Stimulated activated naive B cell treated with anti-CD40 and anti-IgM and Interleukin-4, amounts not matched to agents 10 μg/mL and 1 μg/mL and 100 μg/mL, for 72 hours (primary cell): ENCODE measurements at places on chromosomes 4 and X.

DNA sequence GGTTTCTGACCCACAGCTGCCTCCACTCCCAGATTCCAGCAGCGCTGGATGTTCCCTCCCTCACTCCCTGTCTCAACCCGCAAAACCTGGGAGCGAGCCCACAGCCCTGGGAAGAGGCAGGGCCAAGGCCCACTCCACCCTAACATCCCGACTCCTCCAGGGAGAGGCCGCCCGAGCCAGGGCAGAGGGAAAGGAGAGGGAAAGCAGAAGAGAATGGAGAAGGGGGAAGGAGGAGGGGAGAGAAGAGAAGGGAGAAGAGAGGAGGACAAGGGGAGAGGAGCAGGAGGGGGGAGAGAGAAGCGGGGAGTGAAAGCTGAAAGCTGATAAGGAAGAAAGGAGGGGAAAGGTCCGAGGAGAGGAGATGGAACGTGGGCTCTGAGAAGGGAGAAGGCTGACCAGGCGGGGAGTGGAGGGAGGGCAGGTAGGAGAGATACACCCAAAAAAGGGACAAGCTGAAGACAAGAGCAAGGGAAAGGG is 120.2 kb upstream of the PJA1 start:
- peak overlapping the region; percentile 55 for H3K4me3 ChIP-seq
- no peak for DNase-seq
- peaks cover 2% of the 10 kb centered on the region for H3K4me1 ChIP-seq
- H3K27me3 ChIP-seq: peaks cover 29% of the 10 kb centered on the region

DNA sequence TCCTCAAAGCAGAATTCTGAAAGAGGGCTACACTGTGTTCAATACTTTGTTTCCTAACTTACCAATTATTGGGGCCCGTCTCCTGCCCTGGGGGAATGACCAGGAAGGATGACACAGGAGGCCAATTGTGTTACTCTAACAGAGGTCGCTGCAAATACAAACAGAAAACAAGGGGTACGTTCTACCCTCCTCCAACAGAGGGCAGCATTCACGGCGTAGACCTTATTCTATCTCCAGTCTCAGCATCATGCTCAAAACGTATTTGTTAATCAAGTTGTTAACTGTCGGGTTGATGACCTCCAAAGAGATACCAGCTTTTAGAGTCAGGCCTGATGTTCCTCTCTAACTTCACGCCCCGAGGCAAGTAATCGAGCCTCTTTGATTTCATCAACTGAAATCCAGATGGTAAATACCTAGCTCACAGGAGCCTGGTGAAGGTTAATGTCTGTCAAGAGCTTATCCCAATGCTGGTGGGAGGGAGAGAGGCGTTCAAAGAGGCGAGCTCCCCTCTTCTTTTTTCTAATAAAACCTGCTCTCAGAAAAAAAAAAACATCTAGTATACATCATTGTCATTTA is 181.0 kb upstream of the KCNIP4 start:
- H3K27ac ChIP-seq: no peak overlapping the region
- H3K36me3 ChIP-seq: no peaks in the 10 kb centered on the region
- no peak for DNase-seq
- no peak overlapping the region for H3K4me3 ChIP-seq

- peaks cover 1% of the 10 kb centered on the region for H3K27me3 ChIP-seq
- H3K36me3 ChIP-seq: no peaks in the 10 kb centered on the region
- no peak for DNase-seq
- no peaks in the 10 kb centered on the region for H3K4me1 ChIP-seq
- no peak overlapping the region for H3K27ac ChIP-seq
These were observed 19.9 kb downstream of the ARHGEF38 start for GRCh38 chr4:105572296-105572695.

DNA sequence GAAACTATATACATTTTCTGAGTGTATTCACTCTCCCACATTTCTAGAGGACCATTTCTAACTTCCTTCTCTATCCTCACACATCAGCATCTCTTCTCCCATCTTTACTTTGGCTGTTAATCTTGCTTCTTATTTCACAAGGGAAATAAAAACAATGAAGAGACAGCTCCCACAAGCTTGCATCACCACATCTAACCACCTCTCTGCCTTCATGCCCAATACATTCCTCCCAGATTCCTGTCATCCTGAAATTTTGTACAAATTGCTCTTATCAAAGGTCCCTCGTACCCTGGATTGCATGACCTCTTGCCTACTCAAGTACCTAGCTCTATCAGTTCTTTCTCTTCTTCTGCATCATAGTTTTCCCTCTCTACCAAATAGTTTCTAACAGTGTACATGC is 215.2 kb downstream of the ANTXR2 start:
- no peak overlapping the region for H3K27ac ChIP-seq
- no peaks in the 10 kb centered on the region for H3K36me3 ChIP-seq
- no peaks in the 10 kb centered on the region for H3K27me3 ChIP-seq
- H3K4me1 ChIP-seq: no peaks in the 10 kb centered on the region
- no peak overlapping the region for H3K4me3 ChIP-seq

DNA sequence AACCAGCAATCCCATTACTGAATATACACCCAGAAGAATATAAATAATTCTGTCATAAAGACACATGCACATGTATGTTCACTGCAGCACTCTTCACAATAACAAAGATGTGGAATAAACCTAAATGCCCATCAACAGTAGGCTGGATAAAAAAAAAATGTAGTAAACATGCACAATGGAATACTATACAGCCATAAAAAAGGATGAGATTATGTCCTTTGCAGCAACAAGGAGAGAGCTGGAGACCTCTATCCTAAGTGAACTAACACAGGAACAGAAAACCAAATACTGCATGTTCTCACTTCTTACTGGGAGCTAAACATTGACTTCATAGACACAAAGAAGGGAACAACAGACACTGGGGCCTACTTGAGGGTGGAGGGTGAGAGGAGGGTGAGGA is 2067.7 kb downstream of the ARAP2 start:
- H3K36me3 ChIP-seq: no peaks in the 10 kb centered on the region
- H3K27ac ChIP-seq: no peak overlapping the region
- no peak for DNase-seq
- no peaks in the 10 kb centered on the region for H3K27me3 ChIP-seq
- no peak overlapping the region for H3K4me3 ChIP-seq

- no peaks in the 10 kb centered on the region for H3K36me3 ChIP-seq
- H3K4me3 ChIP-seq: no peak overlapping the region
- H3K4me1 ChIP-seq: no peaks in the 10 kb centered on the region
- H3K27me3 ChIP-seq: no peaks in the 10 kb centered on the region
- DNase-seq: no peak
These were observed 1014.2 kb downstream of the C4orf33 start for GRCh38 chr4:130110189-130110588.

GRCh38 chrX:97564496-97564895 is 680.8 kb downstream of the RPA4 start:
- H3K4me3 ChIP-seq: no peak overlapping the region
- no peaks in the 10 kb centered on the region for H3K27me3 ChIP-seq
- no peak for DNase-seq
- H3K27ac ChIP-seq: no peak overlapping the region

- H3K27me3 ChIP-seq: no peaks in the 10 kb centered on the region
- H3K4me3 ChIP-seq: no peak overlapping the region
- H3K27ac ChIP-seq: no peak overlapping the region
- no peak for DNase-seq
- no peaks in the 10 kb centered on the region for H3K4me1 ChIP-seq
- H3K36me3 ChIP-seq: no peaks in the 10 kb centered on the region
These were observed 183.5 kb upstream of the NDP start for GRCh38 chrX:44156726-44157125.

GRCh38 chr4:42636645-42636949 is 20.3 kb downstream of the ATP8A1 start:
- H3K4me3 ChIP-seq: peak overlapping the region; percentile 25
- peaks cover 1% of the 10 kb centered on the region for H3K36me3 ChIP-seq
- H3K27me3 ChIP-seq: no peaks in the 10 kb centered on the region

GRCh38 chr4:21728304-21728703 is 220.3 kb downstream of the KCNIP4 start:
- H3K27me3 ChIP-seq: no peaks in the 10 kb centered on the region
- no peak overlapping the region for H3K27ac ChIP-seq
- no peak overlapping the region for H3K4me3 ChIP-seq
- DNase-seq: no peak

- no peak overlapping the region for H3K4me3 ChIP-seq
- no peak for DNase-seq
- peaks cover 16% of the 10 kb centered on the region for H3K4me1 ChIP-seq
These were observed 73.2 kb upstream of the MXD4 start for GRCh38 chr4:2334826-2335728.

DNA sequence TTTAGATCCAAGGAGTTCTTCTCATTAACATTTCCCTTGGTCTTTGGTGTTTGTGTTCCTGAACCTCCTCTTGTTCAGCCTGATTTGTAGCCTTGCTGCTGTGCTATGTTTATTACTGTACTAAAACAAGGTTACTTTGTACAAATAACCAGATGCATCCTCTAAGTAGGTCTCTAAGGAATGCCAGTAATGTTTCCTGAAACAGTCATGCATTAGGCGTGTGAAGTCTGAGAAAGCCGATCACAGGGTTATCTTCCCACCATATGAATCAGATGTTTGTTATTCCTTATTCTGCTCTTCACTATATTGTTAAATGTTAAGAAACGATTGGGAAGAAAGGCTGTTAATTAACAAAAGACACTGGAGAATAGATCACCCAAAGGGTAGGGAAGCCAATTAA is 66.9 kb downstream of the GALNTL6 start:
- H3K27ac ChIP-seq: no peak overlapping the region
- H3K4me3 ChIP-seq: no peak overlapping the region
- no peaks in the 10 kb centered on the region for H3K36me3 ChIP-seq
- H3K27me3 ChIP-seq: no peaks in the 10 kb centered on the region
- H3K4me1 ChIP-seq: peaks cover 4% of the 10 kb centered on the region

DNA sequence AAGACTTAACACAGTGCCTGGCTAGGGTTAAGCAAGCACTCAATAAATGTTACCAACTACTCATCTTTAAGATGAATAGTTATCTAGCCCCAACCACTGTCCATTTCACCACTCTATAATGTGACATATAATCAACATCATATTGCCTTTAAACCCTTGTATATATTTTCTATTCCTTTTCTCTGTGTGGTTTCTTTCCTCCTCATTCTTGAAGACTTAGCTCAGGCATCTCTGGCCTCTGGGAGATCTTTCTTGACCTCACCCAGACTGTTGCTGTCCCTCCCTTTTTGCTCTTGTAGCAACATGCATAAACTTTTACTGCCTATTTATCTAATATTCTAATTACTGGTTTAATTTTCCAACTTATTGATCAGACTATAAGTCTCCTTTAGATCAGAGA is 249.9 kb upstream of the MAB21L2 start:
- peaks cover 6% of the 10 kb centered on the region for H3K4me1 ChIP-seq
- H3K36me3 ChIP-seq: peaks cover 3% of the 10 kb centered on the region
- no peak overlapping the region for H3K27ac ChIP-seq

DNA sequence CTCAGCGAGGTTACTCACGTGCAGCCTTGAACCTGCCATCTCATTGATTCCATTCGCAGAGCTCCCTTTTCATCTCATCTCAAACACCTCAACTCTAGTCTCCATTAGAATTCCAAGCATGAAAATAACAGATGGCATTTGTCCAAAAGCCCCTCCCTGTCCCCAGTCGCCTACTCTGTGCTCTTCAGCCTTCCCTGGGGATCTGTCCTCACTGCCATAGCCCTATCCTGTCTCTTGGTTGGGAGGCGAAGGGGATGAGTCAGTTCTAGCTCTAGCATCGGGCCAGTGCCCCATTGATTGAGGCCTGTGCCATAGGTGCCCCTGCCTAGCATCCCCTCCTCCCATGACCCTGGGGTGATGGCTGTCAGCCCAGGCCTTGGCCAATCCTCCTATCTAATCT is 134.0 kb upstream of the PJA1 start:
- H3K36me3 ChIP-seq: no peaks in the 10 kb centered on the region
- peaks cover 1% of the 10 kb centered on the region for H3K4me1 ChIP-seq
- H3K4me3 ChIP-seq: no peak overlapping the region
- H3K27ac ChIP-seq: no peak overlapping the region
- no peak for DNase-seq

GRCh38 chr4:165873298-165874071 is 448 bp downstream of the TLL1 start:
- H3K4me1 ChIP-seq: peaks cover 5% of the 10 kb centered on the region
- H3K4me3 ChIP-seq: peak overlapping the region; percentile 66
- H3K27me3 ChIP-seq: peaks cover 37% of the 10 kb centered on the region
- no peaks in the 10 kb centered on the region for H3K36me3 ChIP-seq
- no peak for DNase-seq

DNA sequence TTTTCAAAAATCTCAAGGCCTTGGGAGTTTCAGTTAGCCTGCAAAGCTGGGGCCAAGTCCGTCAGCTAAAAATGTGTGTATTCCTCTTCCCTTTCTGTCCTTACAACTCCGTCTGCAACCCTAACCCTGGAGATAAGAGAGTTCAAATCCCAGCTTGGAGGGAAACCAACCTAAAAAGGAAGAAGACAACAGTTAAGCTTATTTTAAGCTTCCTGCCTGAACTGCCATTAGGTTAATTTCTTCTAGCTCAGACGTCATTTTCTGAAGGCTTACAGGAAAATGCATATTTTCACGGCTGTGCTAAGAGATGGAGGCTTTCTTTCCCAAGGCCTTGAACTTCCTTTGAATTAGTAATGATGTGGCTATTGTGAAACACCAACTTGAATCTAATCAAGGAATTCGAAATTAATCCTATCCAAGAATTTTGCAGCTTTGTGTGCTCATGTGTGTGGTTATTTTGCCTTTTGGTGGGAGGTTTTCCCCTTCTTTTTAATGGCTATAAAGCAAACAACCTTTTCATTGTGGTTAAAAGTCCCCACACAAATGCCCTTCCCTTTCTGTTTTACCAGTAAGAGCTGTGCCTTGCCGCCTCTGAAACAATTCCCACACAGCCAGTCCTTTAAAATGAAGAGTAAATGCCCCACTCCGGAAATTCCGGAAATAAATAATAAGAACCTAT is 103.5 kb downstream of the IRF2 start:
- no peaks in the 10 kb centered on the region for H3K27me3 ChIP-seq
- no peak for DNase-seq
- H3K4me1 ChIP-seq: peaks cover 31% of the 10 kb centered on the region
- H3K4me3 ChIP-seq: no peak overlapping the region
- peaks cover 47% of the 10 kb centered on the region for H3K36me3 ChIP-seq

DNA sequence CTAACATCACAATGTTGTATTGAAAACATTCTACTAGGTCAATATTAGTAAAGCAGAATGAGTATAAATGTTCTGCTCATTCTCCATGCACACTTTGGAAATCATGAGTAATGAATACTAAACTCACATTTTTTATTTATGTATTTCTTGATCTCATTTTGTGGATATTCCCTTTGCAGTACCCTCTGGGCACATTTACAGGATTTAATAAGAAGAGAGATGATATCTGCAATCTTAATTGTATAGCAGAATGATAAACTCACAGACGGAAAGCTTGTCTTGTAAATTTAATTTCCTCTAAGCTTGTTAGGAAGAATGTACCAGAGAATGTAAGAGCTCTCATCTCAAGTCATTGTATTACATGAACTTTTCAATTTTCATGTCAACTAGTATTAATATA is 1279.7 kb downstream of the PCDH7 start:
- no peak overlapping the region for H3K27ac ChIP-seq
- H3K4me1 ChIP-seq: no peaks in the 10 kb centered on the region
- H3K27me3 ChIP-seq: no peaks in the 10 kb centered on the region
- H3K36me3 ChIP-seq: no peaks in the 10 kb centered on the region
- DNase-seq: no peak
- H3K4me3 ChIP-seq: no peak overlapping the region
